Activated CD4-positive, alpha-beta T cell treated with anti-CD3 and anti-CD28 coated beads, Interleukin-10, Interleukin-2, amounts not matched to agents 100 ng/mL and 50 ng/mL, durations not matched to agents 16 hours and 8 hours (primary cell): ENCODE measurements at places on chromosomes 6 and 20.

DNA sequence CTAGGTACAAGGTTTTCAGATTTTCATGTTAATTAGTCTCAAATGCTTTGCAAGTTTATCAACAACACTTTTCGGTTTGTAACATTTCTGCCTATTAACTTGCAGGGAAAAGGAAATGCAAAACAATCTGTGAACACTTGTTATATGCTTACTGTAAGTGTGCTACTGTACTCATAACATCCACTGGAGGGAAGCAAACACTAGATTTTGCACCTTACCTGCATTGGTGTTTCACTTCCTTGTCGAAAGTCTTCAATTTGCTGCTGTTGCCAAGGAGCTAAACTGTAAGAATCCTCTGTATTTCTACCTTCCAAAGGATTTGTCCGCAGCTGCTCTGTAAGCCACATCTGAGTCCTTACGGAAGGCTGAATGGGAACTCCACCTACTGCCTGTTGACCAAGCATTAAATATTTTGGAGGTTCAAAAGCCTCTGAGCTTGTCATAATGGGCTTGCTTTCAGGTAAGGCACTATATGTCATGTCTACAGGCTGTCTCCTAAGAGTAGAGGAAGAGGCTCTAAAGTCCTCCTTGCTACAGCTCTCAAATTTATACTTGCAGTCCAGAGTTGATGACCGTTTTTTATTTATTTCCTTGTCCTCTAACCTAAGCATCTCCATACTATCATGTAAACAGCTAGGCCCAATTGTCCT lies 17.3 kb downstream of the PLN start:
- peak; percentile 43 for DNase-seq

DNA sequence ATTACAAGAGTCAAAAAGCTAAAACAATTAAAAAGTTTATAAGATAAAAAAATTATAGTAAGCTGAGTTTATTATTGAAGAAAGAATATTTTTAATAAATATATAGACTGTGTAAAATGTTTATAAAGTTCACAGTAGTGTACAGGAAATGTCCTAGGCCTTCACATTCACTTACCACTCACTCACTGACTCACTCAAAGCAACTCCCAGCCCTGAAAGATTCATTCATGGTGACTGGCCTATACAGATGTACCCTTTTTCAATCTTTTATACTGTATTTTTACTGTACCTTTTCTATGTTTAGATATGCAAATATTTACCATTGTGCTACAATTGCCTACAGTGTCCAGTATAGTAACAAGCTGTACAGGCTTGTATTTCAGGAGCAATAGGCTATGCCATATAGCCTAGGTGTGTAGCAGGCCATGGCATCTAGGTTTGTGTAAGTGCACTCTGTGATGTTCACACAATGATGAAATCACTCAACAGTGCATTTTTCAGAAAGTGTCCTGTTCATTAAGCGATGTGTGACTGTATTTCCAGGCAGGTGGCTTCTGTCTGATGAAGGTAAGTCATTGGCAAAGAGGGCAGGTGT lies 130.2 kb downstream of the BTBD3 start:
- no peak for DNase-seq

DNA sequence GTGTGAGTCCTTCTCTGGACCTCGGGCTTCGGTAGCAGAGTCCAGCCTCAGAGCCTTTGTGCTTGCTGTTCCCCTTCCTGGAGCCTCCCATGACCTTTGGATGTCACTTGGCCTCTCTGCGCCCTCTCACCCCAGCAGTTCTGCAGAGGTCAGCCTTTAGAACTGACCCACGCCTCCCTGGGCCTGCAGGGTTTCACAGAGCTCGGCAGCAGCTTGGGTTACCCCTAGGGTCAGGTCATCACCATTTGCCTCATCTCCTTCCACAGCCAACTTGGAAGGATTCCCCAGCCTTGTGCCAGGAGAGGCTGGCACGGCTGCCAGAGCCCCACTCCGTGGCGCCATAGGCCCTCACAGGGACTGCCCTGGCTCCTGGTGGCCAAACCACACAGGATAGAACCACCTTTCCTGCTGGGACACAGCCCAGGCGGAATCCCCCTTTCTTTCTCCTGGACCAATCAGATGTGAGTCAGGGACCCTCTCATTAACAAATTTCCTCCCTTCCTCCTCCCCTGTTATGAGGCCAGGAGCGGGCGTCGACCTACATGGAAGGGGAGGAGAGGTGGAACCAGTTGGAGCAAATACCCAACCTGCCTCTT lies 13.9 kb upstream of the SIRPA start:
- no peak for DNase-seq

DNA sequence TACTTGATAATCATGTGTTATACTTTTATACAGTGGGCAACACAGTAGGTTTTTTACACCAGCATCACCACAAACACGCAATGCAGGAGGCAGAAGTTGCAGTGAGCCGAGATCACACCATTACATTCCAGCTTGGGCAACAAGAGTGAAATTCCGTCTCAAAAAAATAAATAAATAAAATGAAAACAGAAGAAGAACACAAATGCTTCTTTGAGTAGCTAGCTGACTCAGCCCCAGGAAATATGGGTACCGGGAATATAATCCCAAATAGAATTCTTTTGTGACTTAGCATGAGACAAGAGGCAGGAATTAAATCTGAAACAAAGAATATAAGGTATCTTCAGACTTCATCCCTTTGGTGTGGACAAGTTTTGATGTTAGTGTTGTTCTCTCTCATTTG lies 164.2 kb upstream of the ATXN1 start:
- DNase-seq = no peak

DNA sequence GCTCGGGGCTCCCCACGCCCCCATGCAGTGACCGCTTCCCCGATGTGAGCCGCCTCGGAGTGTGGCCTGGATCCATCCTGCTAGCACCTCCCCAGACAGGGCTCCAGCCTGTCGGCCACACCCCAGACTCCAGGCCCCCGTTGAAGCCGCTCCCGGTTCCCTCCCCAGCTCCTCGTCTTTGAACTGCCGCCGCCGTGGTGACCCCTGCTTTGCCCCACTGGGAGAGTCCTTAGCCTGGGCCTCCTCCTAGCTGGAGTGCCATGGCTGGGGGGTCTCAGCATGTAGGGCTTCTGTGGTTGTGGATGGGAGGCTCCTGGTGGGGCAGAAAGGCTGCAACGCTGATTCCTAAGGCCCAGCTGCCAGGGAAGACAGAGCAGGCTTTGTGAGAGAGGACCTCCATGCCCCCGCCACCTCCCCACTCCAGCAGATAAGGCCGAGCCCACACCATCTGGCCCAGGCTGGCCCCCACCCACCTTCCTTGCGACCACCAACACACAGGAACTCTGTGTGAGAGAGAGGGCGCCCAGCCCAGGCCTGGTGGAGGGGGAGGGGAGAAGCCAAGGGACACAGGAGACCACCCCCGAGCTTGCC lies 11.4 kb downstream of the FOXS1 start:
- DNase-seq = no peak

- DNase-seq = no peak
Observed at GRCh38 chr6:170415318-170415717, 108.8 kb downstream of the FAM120B start.

GRCh38 chr6:113219783-113220182 lies 637.4 kb upstream of the MARCKS start:
- no peak for DNase-seq

DNA sequence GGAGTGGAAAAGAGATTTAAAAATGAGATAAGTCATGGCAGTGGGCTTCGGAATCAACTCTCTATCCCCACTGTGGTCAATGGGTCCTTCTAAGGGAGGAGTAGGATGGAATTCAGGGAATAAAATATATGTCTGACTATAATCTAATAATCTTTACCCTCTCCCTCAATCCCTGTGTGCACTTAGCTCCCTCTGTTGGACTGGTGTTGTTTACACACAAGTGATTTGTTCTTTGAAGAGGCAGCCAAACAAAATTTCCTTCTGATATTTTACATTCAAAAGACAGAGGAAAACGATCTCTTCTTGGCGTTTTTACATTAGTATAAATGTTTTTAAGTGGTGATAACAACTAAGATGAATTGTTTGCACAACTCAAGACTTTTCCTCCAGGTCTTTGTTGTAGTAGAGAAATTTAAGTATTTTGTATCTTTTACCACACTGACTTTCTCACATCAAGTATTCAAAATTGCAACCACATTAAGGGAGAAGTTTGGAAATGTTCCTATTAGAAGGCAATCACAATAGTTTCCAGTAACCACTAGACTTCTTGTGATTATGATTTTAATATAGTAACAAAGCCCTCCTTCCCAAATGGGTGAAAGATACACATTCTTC lies 317.8 kb downstream of the CENPW start:
- DNase-seq = no peak

DNA sequence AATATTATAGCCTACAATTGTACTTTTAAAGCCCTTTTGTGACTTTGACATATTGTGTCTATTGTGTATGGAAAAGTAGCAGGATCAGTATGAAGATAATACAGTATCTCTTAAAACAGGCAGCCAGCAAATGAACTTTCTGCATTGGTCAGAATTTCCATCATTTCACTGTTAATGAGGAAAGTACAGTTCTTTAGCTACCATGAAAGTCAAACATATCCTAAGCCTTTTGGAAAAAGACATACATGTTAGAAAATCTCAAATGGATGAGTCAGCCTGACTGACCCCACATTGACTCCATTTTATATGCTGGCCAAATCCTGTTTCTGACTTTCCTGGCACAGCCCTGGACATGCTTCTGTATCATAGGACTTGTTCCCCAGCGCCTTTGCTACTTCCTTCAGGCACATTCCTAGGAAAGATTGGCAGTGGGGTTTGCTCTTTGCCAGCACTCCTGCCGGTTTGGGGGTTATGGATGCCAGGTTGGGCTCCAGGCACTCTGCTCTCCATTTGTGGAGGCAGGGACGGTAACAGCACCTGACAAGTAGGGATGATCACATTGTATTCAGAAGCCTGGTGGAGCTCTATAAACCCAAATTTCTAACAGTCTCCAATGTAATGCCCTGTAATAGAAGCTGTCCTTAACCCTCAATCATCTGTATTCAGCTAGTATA lies 43.7 kb downstream of the TOP1 start:
- DNase-seq = no peak

DNA sequence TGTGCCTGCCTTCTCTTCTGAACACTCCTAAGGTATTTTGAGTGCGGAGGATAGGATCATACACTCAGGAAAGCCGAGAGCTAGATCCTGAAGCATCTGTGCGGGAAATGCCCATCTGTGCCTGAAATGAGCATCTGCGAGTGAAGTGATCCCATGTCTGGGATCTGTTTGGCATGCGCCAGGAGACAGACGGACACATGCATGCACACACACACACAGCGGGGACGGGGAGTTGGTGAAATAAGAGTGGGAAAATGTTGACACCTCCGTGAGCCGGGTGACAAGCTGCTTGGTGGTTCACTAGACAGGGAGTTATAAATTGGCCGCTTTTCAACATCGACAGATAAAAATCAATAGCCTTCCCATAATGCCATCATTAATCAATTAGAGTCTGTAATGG lies 13.8 kb downstream of the SYNJ2 start:
- no peak for DNase-seq

DNA sequence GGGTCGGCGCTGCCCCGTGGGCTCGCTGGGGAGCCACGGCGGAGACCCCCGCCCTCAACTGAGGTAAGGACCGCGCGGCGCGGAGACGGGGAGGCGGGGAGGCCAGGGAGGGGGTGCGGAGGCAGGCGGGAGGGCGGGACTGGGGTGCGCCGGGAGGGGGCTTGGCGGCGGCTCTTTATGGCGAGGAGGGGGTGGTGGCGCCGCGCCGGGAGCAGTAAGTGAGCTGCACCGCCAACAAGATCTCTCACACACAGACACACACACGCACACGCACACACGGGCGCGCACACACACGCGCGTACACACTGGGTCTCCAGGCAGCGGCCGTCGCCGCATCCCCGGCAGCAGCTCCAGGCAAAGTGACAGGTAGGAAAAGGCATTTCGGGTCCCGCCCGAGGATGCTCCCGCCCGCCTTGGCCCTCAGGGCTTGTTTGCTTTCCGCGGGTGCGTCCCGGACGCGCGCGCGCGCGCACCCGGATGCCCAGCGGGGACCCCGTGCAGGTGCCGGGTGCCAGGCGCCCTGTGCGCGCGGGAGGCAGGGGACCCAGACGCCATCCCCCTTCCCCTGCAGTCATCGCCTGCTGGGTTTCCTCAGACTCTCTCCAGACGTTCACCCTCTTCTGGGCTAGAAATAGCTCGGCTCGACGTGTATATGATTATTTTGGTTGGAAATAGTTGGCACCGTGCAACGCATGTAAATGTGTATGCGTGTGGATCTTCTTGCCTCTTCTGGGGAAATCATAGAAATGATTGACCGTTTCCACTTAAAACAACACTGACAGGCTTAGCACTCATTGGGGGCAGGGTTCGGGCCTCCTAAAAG lies at the start of gene PLCB4:
PLCB4 (plus strand) TSS at position 247 of the 823 bp plus-strand sequence. CDS start 238,728 bp downstream, outside the sequence.
- DNase-seq = no peak

- peak; percentile 81 for DNase-seq
Observed at GRCh38 chr20:36491901-36492617, 49.3 kb upstream of the MYL9 start.

DNA sequence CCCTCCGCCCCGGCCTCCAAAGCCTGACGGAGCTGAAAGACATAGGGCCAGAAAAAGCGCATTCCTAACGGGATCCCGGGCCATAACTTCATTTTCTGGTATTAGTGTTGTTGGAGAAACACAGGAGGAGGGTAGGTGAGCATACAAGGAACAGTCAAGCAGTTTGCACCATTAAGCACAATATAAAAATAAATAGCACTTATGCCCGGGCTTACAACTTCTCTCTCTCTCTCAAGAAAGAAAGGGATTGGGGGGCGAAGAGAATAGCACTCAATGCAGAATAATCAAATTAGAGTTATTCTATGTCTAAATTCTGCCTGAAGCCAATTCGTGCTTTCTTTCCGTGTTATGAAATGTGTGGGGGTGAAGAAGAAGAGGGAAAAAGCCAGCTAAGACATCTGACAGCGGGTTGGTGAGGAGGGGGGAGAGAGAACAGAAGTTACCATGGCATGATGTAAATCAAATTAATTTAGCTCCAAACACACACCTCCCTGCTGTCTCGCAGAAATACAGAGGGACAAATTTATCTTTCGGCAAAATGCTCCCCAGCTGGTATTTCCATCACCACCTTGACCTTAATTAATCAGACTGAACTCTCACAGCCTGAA lies 508 bp upstream of the METTL24 start:
- DNase-seq = no peak

- DNase-seq = no peak
Observed at GRCh38 chr6:40720375-40720748, 133.2 kb upstream of the LRFN2 start.

DNA sequence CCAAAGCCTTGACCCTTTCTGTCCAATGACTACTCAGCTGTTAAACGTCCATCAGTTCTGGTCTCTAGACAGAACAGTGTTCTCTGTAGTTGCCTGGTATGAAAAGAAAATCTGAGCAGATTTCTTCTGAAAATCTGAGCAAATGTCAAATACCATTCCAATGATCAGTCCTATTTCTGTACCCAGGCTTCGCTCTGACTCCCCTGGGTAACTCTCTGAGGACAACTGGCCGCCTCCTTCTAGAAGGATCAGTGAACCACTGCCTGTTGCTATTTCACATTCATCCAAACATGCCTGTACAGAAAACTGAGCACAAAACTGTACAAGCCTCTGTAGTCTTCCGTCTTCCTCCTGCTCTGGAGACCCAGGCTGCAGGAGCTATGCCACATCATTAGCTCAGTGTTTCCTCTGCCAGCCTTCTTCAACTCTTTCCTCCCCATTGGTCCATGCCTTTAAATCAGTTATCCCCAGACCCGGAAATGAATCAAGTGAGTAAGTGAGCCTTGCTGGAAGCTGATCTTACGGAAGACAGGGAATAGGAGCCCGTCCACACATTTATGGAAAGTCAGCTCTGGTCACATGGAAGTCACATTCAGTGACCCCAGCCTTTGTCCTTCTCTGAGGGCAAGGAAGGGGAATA lies 63.3 kb downstream of the DAAM2 start:
- DNase-seq = no peak

- DNase-seq = no peak
Observed at GRCh38 chr6:92588148-92588547, 831.2 kb downstream of the EPHA7 start.

- DNase-seq = no peak
Observed at GRCh38 chr6:162917506-162917905, 189.7 kb downstream of the PACRG start.
